ENCODE measurements at places on chromosomes 1 and 21.

GRCh38 chr1:109642626-109643025, 13.3 kb upstream of the GSTM4 start:
- no peak for DNase-seq

- DNase-seq = no peak
These were observed 411.0 kb upstream of the ESRRG start for GRCh38 chr1:217133958-217134856.

- DNase-seq = no peak
These were observed 45.3 kb downstream of the DIP2A start for GRCh38 chr21:46503922-46504550.

GRCh38 chr1:67393240-67393639, 37.0 kb downstream of the SERBP1 start:
- no peak for DNase-seq

GRCh38 chr1:154902938-154903566, 33.0 kb upstream of the KCNN3 start:
- no peak for DNase-seq

DNA sequence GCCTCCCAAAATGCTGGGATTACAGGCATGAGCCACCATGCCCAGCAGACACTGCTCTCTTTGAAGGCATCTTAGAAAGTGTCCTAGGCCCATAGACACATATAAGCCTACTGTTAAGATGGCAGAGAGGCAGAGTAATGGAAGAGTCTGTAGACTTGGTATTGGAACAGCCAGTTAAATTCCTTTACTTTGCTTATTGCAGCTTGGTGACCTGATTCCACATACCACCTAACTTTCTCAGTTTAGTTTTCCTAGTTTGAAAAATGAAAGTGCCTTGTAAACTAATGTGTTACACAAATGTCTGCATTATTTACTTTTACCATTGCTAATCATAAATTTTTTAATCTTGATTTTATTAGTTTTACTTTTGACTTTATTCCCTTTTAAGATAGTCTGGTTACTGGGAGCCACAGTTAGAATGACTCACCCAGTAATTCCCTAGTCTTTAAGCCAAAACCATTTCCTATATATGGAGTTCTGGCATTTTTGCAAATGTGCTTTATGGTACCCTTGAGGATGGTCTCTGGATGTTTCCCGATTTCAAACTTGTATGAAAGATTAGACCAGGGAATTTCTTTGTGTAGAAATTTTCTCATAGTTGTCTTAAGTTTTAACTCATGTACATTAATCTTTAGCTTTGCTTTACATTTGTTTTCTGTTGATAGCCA, 6.4 kb downstream of the SMAP2 start:
- DNase-seq = no peak

GRCh38 chr1:107358619-107359327, 217.9 kb downstream of the NTNG1 start:
- DNase-seq = no peak

GRCh38 chr1:12305377-12305776, 75.5 kb downstream of the VPS13D start:
- no peak for DNase-seq

GRCh38 chr1:232978815-232979214, 28.4 kb downstream of the NTPCR start:
- DNase-seq = no peak

All from activated effector memory CD4-positive, alpha-beta T cell treated with Interleukin-2 at 50 U/mL for 16 hours (primary cell).